ENCODE measurements at places on chromosomes 1 and 21.

DNA sequence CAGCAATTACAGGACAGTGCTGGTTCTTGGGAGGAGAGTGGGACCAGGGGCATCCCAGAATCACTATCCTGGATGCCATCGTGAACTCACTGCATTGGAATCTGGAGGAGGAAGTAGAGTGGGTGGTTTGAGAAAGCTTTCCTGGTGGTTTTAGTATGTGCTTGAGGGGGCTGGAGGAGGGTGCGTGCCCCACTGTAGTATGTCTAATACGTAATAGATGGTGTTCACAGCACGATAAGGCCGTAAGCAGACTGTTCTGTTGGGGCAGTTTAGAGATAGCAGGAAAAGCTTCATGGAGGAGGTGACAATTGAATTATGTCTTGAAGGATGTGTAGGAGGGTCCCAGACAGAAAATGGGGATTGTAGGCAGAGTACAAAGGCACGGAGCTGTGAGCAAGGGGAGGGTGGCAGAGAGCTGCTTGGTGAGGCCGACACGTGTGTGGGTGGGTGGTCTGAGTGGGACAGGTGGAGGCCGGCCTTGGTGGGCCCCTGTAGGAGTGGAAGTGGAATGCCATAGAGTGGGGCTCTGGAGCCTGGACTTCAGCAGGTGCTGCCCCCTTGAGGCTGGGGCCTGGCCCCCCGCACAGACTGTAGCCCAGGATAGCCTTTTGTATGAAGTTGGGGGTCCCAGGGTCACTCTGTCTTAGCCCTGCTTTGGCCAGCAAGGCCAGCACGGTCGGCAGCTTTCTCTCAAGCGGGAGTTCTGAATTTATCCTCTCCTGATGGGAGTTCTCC lies 37.0 kb downstream of the IL6R start:
- no peak for DNase-seq

DNA sequence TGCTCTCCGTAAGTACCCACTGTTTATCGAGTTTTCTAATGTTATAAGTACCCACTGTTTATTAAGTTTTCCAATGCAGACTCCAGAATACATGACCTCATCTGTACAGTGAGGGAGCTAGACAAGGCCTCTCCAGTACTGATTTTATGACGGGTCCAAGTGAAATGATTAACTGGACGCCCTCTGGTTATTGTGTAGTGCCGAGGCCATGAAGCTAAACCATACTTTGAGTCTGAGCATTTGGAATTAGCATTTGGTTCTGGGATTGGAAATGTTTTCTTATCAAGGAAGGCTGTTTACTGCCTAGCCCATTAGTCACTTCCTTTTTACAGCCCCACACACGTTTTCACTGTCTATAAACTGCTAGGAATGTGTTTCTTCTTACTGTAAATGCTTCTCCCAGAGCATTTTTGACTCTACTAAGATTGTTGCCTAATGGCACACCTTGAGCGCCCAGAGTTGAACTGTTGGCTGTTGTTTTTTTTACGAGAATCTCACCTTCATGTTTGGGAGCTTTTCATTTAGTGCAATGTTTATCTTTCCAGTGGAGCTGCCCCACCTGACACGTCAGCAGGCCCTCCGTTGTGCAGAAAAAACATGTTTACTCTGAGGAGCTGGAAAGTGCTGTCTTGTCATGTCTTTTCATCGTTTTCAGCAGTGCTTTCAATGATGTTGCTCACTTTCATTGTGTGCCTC lies 26.9 kb downstream of the SPATA46 start:
- peak; percentile 46 for DNase-seq

DNA sequence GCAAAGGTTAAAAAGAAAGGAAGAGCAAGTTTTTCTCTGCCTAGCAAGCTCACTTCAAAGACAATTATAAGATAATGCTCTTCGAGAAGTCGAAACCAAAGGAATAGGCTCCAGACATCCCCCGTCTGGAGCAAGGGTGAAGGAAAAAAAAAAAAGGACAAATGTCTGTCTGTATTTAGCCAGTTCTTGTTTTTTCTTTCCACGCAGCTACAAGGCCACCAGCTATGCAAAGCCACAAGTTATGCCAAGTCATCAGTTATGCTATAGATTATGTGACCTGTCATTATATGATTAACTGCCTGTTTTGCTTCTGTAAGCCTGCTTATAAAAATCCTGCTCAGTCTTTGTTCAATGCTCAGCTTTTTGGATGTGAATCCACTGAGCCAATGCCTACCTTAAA lies 2.4 kb upstream of the THEM5 start:
- no peak for DNase-seq

DNA sequence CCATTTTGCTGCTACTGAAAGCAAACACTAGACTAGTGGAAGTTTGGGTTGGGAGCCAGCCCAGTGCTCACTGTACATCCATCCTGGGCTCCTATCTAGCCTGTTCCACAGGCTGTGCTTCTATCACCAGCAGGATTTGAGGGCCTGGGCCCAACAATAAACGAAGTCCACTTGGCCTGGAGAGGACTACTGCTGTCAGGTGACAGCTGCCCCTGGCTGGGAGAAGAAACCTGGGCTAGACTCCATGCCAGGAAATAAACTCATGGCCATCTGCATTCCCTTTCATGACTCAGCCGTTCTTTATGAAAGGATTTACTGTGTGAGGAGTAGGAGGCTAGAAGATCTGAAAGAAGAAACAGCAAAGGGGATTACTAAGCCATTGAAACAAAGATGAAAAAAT lies 35.5 kb downstream of the COLGALT2 start:
- DNase-seq: peak; percentile 39

DNA sequence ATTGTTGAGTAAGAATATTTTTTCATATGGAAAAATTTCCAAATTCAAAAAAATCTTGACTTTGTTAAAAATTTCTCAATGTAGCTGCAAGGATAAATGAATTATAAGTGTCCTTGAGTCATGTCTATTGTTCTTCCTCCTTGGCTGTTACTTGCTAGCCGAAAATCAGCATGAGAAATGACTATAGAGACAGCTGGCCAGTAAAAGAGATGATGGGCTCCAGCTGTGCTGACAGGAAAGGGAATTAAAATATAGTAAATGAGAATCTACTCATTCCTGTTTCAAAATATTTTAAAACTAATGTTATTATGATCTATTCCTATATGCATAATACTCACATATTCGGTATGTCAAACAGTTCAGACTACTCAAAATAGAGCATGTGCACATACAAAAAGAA lies 1292.6 kb downstream of the BRINP3 start:
- no peak for DNase-seq

DNA sequence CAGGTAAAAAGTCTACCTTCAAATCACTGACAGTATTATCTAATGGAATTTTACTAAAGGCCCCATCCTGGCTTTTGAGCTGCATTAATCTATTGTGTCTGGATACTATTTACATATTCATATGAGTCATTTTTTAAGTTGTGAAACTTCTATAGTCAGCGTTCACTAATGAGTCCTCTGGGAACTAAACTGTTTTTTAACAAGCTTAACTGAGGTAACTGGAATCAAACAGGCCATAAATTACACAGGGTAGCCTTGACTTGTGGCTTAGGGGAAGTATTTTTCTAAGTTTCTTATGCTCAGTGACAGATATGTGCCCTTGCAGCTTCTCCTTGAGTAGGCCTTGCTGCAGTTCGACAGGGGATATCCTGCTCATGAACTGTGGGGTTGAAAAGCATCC lies 68.8 kb downstream of the JMJD4 start:
- no peak for DNase-seq

DNA sequence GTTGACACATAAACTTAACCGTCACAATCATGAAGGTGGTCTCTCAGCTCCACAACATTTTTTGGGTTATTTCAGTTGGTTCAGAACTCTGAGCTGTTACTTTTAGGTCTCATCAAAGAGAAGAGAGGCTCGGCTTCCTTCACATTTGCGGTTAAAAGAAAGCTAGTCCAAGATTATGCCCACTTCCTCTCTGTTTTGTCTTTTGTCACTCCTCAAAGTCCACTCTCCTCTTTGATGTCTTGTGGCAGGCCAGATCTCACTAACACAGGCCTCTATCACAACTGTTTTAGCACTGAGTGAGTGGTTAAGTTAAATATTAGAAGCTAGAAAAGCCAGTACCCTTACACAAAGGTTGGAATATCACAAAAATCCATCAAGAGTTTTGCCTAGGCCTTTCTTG lies 195.7 kb downstream of the FCRL5 start:
- DNase-seq: no peak

DNA sequence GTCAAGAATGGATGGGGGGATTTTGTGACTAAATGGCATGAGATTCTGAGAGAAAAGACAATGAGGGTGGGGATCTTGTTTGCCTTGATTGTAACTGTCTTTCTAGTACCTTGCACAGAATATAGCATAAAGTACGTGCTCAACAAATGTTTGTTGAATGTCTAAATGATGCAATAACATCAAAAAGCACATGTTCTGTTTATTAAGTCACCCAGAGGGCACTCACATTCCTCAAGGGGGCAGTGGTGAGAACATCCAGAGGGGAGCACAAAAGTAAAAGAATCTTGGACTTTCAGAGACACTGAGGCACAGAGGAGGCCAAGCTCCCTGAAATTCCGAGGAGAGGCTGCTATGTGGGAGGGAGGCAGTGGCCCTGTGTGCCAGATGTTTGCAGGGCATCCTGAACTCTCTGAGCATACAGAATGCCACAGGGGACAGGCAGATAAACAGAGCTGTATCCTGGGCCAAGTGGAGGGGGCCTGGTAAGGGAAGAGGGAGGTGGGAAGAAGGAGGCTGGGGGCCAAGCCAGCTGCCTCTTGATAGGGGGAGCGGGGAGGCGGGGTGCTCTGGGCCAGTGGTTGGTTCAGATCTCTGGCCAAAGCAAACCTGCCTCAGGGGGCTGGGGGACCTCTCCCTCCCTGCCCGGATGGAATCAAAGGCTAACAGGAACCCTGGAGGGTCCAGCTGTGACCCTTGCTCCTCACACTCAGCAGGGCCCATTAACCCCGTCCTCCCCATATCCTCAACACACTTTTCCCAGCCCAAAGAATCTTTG lies 6.5 kb upstream of the ATP1A2 start:
- DNase-seq: peak; percentile 53

GRCh38 chr1:68904477-68904876 lies 407.6 kb upstream of the DEPDC1 start:
- DNase-seq: no peak

DNA sequence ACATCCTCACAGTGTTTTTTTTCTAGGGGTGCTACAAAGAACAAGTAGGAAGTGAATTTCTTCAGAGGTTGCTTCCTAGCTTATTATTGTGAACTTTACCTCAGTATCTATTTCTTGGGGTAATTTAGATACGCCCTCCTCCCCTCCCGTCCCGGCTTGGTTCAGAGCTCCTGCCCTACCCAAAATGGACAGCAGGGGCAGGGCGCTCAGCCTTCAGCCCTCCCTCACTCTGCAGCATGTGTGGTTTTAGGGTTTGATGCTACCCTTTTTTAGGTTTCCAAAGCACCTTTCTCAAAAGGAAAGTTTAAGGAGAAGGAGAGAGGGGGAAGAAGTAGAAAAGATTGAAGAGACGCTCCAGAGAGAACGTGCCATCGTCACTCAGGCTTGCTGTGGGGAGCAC lies 16.9 kb upstream of the POGK start:
- DNase-seq: no peak

- peak; percentile 63 for DNase-seq
These were observed 54.7 kb upstream of the ABCG1 start for GRCh38 chr21:42164064-42164789.

DNA sequence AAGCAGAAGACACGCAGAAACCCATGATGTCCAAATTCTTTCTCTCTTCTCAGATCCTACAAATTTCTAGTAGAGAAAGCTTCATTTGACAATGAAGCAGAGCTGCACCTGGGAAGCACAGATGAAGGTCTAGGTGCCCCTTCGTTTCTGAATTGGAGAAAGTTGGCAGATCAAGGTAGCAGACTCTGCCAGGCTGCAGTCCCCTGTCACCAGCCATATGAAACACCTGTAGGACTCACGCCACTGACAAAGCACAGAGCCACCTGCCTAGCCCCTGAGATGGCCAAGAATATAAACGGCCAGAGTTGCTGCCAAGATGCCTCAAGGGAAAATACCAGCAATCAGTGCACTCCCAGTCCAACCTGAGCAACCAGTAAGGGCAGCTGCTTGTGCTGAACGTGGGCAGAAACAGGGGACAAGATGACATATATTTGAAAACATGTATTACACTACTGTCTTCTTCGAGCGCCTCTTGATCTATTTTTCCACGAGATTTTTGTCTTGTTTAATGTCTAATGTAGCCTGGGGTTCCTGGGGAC lies 20.6 kb upstream of the PLEKHA6 start:
- DNase-seq: no peak

- no peak for DNase-seq
These were observed 64.8 kb upstream of the BEND5 start for GRCh38 chr1:48841461-48841860.

DNA sequence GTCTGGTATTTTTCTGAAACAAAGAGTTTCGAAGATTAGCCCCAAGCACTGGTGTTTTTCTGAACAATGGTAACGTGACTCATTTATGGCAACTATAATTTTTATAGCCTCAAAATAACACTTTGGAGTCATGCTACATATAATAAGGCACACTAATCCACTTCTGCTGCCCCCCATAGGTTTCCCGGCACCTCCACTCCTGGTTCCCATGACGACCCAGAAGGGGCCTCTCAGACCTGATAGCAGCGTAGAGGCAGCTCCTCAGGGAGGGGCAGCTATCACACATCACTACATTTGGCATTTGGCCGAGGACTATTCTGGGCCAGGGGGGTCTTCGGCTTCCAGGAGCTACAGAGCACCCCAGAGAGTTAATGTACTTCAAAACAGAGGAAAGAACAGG lies 23.3 kb downstream of the CAPN8 start:
- DNase-seq: no peak

DNA sequence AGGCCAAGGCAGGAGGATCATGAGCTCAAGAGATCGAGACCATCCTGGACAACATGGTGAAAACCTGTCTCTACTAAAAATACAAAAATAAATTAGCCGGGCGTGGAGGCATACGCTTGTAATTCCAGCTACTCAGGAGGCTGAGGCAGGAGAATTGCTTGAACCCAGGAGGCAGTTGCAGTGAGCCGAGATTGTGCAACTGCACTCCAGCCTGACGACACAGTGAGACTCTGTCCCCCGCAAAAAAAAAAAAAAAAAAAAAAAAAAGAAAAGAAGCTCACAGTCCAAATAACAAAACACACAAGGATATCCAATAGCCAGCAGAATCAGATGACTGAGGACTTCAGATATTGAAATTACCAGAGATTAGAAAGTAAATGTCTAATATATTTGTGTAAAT lies 11.8 kb downstream of the AHCTF1 start:
- no peak for DNase-seq

DNA sequence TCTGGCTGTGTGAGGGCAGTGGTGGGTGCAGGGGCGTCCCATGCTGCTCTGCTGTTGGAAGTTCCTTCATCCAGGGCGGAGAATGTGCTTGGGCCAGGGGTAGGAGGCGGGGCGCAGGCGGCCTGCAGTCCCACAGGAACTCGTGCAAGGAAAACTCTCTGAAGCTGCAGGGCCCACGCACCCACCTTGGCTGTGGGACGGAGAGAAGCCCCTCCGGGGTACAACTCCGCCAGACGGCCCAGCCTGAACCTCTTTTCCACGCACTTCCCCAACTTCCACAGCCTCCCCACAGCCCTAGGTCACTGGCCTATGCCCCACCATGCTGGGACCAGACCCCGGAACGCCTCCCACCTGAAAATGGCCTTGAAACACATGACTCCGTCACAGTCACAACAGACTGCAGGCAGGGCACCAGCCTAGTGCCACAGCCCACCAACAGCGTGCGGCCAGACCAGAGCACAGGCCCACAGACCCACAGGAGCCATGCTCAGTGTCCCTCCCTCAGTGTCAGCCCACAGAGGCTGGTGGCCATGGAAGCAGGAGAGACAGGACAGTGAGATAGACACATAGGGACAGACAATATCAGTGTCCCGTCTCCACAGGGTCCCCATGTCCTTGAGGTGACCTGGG lies 47.8 kb downstream of the WNT9A start:
- no peak for DNase-seq
